ENCODE measurements at places on chromosomes 1 and 21.
A peak's percentile ranks its signal among the peaks of the same experiment; 100 is the strongest.

- no peak for DNase-seq
These were observed 97.3 kb downstream of the GLIS1 start for GRCh38 chr1:53641481-53642214.

- no peak for DNase-seq
These were observed 163.4 kb downstream of the TRIM33 start for GRCh38 chr1:114347431-114348209.

DNA sequence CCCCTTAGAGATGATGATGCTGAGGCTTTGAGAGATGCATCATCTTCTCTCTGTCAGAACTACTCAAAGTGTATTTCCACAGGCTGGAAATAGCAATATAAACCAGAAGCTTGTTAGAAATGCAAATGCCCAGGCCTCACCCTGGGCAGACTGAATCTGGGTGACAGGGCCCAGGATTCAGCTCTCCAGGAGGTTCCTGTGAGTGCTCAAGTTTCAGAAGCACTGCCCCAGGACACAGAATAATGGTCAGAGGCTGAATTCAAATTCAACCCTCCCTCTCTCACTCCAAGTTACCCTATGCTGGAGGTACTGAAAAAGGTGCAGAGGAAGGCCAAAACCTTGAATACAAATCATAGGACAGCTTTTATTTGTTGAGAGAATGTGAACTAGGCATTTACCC is 98.5 kb upstream of the NGF start:
- no peak for DNase-seq

DNA sequence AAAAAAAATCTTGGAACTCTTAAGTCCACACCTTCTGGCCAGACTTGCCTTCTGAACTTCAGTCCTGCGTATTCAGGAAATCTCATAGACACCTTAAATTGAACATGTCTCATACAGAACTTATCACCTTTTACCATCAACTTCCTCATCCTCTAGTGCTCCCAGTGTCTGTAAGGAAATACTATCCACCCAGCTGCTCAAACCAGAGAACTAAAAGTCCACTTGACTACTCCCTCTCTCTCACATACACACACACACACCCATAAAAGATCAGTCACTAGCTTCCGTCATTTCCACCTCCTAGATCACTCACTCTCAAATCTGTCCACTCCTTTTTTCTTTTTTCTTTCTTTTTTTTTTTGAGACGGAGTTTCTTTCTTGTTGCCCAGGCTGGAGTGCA is 10.9 kb upstream of the CAP1 start:
- no peak for DNase-seq

DNA sequence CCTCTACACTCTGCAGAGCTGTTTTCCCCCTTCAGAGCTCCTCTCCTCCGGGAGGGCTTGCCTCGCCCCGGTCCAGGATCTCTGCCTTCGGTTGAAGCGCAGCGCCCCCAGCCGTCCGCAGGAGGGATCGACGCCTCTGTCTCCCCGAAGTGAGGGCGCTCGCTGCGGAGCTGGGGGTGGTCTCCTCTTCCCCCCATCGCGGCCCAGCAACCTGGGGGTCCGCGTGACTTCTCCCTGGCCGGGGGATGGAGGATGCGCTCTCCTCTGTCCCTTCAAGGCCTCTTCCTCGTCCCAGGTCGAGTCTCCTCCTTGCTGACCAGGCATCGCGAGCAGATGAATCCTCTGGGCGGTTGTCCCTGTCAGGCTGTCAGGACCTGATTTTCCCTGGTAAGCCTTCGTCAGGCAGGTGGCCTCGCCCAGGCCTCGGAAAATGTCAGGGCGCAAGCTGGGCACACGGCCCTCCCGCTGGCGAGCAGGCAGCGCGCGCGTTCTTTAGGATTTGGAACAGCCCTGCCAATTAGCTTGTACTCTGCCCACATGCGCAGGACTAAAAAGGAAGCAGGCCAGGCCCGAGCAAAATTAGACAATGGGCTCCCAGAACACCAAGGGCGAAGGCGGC is 90.5 kb downstream of the EDEM3 start:
- peak; percentile 62 for DNase-seq

DNA sequence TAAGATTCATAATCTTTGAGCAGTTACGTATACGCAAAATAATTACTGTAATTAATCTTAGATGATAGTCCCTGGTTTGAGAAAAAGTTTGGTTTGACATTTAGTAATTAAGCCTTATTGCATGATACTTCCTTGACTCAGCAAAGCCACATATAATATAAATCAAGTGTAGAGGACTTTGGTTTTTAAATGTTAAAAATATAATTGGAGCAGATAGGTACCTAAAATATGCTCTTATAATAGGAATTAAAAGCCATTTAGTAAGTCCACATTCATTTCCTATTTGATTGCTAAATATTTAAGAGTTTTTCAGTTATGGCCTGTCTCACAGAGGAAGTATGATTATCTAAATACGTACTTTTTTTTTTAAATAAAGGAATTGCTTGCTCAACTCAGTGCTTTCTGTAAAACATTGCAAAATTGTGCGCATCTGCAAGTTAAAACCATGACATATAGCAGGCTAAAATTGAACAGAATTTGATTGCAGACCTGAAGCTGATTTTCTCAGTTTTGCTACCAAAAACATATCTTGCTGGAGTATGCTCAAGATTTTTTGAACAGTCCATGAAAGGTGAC is 20.4 kb downstream of the RPE65 start:
- DNase-seq: no peak

- DNase-seq: no peak
These were observed 45.5 kb upstream of the CXADR start for GRCh38 chr21:17467392-17467791.

DNA sequence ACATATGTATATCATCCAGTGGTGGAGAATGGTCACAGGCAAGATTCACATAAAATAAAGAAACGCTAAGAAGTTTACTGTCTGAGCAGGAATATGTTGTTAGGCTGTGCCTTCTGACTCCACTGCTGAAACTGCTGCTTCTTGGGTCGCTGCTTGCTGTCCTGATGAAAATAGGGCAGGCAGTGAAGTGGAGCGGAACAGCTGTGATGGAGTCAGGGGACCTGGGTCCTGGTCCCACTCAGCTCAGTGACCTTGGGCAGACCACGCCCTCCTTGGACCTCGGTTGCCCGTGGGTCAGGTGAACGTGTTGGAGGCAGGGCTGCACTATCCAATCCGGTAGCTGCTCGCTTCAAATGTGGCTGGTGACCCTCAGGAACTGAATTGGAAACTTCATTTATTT is 33.4 kb upstream of the IFFO2 start:
- DNase-seq: no peak

DNA sequence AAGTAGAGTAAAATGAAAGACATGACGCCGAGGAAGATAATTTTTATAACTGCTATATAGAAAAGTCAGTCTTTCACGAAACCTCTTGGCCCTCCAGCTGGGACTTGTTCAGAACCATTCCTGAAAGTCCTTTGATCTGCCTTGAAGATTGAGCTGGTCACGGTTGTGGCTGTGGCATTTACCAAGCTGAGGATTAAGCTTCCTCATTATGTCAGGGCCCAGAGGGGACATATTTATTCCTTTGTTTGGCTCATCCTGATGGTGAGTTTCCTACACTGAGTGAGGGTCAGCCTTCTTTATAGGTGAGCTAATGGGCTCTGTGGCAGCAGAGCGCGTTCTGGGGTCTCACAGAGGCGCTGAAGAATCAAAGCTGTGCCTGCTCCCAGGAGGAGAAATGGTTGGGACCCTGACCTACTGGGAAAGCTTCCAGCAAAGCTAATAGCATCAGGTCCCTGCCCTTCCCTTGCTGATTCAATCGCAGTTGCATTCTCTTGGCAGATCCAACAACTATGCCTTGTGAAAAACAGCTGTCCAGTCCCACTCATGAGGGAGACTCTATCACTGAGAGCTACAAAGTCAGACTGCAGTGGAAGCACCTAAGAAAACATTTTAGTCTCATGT is 43.2 kb upstream of the PBX1 start:
- peak; percentile 44 for DNase-seq

DNA sequence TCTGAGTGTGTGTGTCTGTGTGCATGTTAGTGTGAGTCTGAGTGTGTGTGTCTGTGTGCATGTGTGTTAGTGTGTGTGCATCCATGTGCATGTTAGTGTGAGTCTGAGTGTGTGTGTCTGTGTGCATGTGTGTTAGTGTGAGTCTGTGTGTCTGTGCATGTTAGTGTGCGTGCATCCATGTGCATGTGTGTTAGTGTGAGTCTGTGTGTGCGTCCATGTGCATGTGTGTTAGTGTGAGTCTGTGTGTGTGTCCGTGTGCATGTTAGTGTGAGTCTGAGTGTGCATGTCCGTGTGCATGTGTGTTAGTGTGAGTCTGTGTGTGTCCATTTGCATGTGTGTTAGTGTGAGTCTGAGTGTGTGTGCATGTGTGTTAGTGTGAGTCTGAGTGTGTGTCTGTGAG is 76.6 kb upstream of the ACTRT2 start:
- no peak for DNase-seq

DNA sequence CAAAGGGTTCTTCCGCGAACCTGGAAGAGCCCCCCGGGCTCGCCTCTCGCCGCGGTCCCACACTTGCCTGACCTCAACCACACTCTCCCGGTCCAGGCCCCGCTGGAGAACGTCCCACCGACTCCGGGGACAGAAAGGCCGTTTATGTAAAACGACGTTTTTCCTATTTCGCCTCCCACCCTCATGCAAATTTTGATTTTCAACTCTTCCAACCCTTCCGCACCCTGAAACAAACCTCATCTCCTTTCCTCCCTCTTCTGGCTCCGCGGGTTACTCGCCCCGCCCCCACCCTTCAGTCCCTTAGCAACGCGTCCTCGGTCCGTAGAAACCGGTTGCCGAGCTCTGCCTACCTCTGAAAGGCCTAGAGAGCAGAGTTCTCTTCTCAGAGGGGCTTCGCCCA is at the start of gene C1orf141:
Gene C1orf141 (minus strand): TSS at position 276 of the 400 bp plus-strand sequence. CDS start 7,730 bp downstream, outside the sequence.
- DNase-seq: peak; percentile 1

DNA sequence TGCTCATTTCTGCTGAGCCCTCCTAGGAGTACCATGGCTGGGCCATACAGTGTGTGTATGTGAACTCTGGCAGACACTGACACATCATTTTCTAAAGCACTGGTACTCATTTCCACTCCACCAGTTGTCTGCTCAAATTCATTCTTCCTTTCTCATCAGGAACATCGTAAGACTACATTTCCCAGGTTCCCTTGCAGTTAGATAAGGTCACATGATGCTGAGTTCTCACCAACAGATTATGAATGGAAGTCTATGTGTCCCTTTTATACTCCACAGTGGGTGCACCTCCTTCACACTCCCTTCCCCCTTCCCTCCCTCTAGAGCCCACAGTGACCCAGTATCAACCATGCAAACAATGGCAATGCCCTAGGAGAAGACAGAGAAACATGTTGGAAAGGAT is 38.3 kb upstream of the PAX7 start:
- no peak for DNase-seq

DNA sequence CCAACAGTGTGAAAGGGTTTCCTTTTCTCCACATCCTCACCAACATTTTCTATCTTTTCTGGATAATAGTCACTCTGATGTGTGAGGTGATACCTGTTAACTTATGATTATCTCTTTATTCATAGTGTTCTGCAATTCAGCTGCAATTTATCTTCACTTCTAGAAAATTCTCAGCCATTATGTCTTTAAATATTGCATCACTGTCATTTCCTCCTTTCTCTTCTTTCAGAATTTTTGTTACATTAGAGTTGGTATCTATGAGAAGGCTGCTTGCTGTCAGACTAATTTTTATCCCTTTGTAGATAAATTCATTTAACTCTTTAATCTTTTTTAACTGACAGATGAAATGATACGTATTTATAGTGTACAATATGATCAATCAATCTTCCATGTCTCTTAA is 30.5 kb upstream of the ATF3 start:
- no peak for DNase-seq

DNA sequence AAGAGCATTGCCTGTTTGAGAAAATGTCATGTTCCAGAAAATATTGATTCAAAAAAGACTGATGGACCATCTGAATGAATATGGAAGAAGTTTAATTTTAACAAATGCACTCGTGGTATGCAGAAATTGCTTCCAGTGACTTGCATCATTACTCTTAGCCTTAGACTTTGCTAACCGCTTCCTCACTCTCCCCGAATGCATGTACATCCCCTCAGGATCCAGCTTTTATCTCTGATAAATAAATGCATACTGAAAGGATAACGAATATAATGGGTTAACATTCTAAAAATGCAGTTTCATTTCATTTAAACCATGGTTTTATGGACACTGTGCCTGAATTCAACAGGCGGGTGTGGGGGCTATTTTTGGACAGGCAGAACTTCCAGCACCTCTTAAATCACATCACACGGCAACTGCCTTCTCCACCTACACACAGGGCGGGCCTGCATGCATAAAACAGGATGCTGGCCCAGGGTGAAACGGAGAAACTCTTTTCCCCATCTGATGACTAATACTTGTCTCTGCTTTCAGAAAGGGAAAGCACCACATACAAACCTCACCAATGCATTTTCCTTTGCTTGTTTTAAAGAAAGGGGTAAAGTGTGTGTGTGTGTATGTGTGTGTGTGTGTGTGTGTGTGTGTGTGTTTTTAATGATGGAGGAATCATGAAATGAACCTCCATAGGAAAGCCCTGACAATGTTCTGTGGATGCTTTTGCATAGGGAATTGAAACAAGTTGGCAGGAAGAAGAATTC is 48.7 kb downstream of the SPAG17 start:
- peak; percentile 69 for DNase-seq

DNA sequence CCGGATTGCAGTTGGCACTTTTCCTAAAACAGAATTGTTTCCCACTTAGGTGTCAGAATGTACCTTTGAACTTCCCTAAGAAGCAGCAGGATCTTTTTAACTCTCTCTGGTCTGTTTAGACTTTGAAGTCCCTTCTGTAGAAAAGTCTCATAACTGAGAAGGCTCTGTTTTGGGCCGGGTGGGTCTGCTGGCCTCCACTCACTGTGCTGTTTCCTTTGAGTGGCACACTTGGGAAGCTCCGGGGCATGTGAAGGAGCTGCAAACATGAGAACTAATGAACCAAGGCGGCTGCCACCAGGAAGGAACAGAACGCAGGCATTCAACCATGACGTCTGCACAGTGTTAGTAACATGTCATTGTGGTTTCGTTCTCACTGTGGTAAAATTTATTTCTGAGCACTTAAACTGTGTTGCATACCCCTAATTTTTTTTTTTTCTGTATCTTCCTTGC is 19.5 kb upstream of the NCMAP start:
- no peak for DNase-seq

DNA sequence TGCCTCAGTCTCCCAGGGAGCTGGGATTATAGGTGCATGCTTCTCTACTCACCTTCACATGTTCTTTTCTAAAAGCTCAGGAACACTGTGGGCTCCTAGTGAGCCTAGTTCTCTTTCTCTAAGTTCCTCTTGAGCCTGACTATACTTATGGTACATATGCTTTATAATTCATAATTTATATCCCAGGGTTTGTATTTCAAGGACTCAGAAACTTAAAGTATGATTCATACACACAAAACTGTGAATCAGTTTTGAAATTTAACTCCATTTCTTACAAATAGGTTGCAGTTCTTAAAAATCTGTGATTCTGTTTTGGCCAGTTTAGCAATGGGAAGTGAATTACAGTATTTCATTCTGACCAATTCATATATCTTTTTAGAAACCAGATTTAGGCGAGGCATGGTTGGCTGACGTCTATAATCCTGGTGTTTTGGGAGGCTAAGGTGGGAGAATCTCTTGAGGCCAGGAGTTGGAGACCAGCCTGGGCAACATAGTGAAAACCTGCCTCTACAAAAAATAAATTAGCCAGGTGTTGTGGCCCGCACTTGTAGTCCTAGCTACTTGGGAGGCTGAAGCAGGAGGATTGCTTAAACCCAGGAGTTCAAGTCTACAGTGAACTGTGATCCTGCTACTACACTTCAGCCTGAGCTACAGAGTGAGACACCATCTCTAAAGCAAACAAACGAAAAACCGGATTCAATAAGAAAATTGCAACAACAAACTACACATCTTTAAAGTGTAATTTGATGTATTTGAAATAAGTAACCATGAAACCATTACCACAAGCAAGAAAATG is 15.6 kb downstream of the RASAL2 start:
- DNase-seq: no peak

GRCh38 chr1:99445486-99445885 is 181.2 kb downstream of the PLPPR4 start:
- DNase-seq: no peak
